ENCODE measurements at places on chromosomes 7 and 10.

DNA sequence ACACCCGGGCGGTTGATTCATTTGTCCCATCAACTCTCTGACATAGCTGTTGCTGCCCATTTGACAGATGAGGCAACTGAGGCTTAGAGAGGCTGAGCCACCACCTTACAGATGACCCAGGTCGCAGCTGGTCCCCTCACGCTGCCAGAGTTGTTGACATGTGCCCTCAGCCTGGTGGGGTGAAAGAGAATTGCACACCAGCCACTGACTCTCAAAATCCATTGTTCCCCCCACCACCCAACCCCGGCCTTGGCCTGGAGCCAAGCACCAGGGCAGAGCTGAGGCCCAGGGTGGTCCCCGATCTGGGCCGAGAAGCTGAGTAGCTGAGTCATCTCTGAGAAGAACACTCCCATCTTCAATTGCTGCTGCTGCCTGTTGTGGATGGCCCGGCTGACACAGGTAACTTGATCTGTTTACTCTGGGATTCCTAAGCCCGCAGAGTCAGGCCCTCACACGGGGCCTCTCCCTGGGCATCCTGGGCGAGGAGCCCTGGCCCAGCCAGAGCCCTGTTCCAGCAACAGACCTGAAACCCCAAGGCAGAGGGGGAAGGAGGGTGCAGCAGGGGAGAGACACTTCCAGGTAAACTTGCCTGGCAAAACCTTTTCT, 27.5 kb downstream of the PVRIG start:
- no peak for DNase-seq

DNA sequence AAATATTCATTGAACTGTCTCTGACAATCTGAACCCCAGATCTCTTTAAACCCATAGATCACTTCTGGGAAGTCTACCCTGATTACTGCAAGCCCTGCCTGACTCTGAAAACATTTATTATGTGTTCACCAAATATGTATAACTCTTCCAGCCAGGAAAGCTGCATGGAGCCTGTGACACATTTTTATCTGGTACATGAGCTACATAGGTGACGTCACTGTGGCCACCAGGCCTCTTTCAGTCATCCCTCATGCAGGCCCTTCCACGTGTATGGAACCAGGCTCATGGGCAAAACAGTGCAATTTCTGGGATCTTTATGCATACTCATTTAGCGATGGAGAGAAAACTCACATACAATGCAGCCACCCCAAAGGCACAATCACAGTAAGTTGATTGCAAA, 133.9 kb upstream of the NUPR2 start:
- DNase-seq: no peak

DNA sequence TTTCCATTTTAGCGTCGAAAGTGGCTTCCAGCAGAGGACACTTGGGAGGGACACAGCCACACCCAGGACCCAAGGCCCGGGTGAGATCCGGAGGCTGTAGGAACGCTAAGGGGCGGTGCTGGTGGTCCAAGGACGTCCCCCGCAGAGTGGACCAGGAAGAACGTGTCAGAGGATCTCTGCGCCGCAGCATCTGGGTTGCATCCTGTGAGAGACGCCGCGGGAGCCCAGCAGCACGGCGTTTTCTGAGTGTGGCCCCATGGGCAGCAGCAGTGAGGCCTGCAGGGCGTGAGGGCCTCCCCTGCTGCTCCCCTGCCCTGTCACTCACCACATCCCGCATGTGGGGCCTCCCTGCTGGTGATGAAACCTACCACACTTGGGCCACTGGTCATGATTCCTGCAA, 40.5 kb upstream of the BNIP3 start:
- DNase-seq: no peak

GRCh38 chr10:60495338-60496055, 105.8 kb upstream of the ANK3 start:
- DNase-seq: no peak

- peak; percentile 88 for DNase-seq
Observed at GRCh38 chr7:135748770-135749169, at the start of gene FAM180A. FAM180A (minus strand) TSS chr7:135748813; CDS start chr7:135748580, 233 bp downstream.

- no peak for DNase-seq
Observed at GRCh38 chr7:50564171-50564570, 1.0 kb downstream of the DDC start.

GRCh38 chr10:85152496-85152895, 824.1 kb downstream of the CCSER2 start:
- no peak for DNase-seq

DNA sequence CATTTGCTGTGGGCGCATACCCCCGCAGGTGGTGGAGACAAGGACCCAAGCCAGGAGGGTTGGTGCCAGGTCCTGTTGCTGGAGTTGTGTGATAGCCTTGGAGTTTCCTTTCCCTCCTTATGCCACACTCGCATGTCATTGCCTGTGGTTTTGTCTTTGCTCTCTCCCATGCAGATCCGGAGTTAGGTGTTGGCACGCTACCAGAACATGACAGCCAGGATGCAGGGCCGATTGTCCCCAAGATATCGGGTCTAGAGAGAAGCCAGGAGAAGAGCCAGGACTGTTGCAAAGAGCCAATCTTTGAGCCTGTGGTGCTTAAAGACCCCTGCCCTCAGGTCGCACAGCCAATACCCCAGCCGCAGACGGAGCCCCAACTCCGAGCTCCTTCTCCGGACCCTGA, 369.2 kb upstream of the GALNT17 start:
- DNase-seq: no peak

DNA sequence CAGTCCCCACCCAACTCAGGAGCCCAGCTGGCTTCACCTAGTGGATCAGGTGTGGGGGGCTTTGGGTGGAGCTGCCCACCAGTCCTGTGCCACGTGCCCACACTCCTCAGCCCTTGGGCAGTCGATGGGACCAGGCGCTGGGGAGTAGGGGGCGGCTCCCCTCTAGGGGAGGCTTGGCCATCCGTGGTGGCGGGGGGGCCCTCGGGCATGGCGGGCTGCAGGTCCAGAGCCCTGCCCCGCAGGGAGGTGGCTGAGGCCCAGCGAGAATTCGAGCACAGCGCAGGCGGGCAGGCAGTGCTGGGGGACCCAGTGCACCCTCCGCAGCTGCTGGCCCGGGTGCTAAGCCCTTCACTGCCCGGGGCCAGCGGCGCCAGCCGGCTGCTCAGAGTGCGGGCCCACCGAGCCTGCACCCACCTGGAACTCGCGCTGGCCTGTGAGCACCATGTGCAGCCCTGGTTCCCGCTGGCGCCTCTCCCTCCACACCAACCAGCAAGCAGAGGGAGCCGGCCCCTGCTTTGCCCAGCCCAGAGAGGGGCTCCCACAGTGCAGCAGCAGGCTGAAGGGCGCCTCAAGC, 29.3 kb downstream of the ASNS start:
- DNase-seq: no peak

GRCh38 chr10:21281765-21282484, 243.6 kb downstream of the SKIDA1 start:
- no peak for DNase-seq

DNA sequence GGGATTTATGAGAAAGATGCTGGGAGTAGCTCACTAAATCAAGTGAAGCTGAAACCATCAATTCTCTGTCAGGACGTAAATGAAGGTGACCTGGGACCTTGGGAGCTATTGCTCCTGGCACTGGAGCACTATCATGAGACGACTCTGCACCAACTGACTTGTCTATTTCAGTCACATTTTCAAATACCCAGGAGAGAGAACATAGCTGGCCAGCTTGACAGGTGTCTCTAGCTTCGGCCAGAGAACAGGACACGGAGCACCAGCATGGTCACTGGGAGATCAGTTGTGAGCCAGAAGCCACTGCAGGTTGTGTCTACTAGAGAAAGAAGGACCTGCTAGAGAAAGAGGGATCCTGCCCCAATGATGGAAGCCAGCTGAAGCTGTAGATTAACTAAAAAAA, 17.4 kb upstream of the ATOH7 start:
- no peak for DNase-seq

DNA sequence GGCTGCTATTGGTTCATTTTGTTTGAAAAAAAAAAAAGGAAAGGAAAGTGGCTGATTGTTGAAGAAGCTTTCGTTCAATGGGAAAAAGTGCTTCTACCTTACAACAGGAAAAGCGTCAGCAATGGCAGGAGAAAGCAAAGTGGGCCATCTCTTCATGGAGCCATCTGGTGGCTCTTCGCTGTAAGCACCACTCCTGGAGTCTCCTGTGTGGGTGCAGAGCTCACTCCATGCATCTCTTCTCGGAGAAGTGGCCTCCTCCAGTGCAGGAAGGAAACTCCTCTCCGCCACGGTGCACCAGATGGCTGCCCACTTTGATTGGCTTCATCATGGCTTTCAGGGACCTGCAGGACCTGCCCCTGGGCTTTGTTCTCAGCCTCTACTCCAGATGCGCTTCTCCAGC, 250.9 kb downstream of the PTEN start:
- no peak for DNase-seq

DNA sequence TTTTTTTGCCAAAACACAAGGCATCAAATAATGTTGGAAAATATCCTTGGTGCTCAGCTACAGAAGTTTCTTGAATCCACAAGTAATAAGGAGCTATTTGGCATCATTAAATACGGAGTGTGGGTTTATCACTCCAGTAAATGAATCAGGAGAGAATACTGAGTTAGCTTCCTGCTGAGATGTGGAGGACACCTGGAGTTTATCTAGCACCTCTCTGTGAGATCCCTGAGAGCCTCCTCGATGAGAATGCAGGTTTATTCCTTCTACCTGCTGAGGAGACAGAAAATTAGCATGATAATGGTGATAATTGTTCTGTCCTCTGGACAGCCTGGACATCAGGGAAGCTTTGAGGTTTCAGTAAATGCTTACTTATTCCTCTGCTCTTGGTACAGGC, 40.5 kb downstream of the NRG3 start:
- no peak for DNase-seq

GRCh38 chr10:15461353-15462108, 90.4 kb upstream of the FAM171A1 start:
- no peak for DNase-seq

DNA sequence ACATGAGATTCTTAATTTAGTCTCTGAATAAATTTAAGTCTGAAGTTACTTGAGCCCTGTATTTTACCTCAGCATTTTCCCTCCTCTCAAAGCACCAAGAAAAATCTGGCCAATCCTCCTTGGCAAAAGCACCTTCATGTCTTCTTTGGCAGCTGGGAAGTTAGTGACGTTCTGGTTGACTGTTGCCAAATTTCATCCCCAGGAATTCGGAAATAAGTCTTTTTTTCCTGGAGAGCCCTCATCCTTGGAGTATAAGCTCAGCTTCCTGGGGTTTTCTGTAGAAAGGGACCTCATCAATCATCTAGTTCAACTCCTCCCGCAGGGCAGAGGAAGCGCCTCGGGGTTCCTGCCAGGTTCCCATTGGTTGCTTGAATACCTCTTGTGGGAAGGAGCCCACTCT, 377.6 kb downstream of the PHTF2 start:
- no peak for DNase-seq

- DNase-seq: no peak
Observed at GRCh38 chr10:8060010-8060703, 5.7 kb downstream of the GATA3 start.

- no peak for DNase-seq
Observed at GRCh38 chr7:100855515-100855914, 3.0 kb downstream of the SLC12A9 start.

DNA sequence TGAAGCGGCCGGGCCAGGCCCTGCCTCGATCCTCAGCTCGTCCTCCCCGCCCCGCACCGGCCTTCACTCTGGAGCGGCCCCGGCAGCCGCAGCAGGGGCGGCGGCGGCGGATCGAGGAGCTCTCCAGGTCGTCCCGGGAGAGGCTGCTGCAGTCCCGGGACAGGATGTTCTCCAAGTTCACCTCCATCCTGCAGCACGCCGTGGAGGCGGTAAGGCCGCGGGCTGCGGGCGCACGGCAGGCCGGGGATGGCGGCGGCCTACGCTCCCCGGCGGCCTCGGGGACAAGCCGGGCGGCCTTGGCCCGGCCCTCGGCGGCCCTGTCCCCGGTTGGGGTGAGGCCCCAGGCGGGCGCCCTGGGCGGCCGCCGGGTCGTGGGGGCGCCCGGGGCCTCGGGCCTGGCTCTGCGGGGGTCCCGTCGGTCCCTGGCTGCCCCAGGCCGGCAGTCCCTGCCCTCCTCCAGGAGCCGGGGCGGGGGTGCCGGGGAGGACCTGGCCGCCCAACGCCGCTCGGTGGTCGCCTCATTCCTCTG, 399 bp downstream of the FHIP2A start:
- DNase-seq: no peak

DNA sequence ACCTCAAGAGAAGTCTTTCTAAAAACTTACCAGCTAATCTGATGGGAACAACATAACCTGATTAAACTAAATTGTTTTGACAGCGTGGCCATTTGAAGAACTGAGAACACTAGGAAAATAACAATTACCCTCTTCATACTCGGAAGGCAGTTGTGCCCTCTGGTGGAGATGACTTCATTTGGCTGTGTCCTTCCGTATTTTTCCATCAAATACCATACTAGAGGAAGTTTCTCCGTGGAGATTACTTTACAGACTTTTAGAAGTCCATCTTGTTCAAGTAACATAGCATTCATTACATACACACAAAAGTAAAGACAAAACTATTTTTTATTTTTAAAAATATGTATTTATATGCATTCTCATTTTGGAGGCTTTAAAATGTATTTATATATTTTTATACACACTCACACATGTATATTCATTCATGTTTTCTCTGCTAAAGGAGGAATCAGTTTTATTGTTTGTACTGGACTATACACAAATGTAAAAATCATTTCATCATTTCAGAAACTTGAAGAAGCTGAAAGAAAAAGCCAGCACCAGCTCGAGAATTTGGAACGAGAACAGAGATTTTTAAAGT, 25.2 kb downstream of the SMNDC1 start:
- DNase-seq: no peak

- DNase-seq: no peak
Observed at GRCh38 chr10:124648131-124648475, 96.1 kb downstream of the FAM53B start.

DNA sequence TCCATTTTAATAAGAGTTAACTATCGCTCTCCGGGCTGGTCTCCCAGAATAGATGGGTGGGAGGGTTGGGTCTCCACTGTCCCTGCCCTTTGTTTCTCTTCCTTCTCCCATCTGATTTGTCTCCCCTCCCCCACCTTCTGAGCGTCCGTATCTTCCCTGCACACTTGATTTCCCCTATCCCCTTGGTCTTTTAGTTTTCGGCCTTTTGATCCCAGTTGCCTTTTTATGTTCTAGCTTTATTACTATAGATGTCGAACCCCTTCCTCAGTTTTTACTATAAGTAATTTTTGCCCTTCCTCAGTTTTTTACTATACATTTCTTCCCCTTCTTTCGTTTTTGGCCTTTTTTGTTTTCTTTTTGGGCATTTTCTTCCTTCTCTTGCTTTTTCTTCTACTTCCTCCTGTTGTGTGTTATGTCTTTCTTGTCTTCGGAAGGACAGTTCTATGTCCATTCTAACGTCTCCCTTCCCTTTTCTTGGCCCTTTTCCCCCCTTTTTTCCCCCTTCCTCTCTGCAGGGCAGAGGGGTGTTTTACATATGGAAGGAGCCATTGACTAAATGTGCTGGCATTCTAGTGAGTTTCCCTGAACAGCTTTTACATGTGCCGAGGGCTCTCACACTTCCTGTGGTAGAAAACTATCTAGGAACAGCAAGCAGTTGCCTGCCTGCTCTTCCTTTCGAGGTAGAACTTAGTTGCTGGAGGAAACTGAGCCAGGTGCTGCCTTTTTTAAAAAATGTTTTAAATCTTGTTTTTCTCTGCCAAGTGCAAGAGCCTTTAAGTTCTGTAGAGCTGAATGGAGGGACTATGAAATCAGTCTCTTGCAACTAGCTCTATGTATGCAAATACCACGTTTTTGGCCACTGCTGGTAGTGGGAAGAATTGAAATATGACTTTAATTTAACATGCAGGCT, 2.8 kb downstream of the TET1 start:
- no peak for DNase-seq

GRCh38 chr7:4162884-4163564, 519.1 kb upstream of the FOXK1 start:
- no peak for DNase-seq

Data from ascending aorta (tissue), 2 donors.